ENCODE measurements at places on chromosomes 2 and 18.

DNA sequence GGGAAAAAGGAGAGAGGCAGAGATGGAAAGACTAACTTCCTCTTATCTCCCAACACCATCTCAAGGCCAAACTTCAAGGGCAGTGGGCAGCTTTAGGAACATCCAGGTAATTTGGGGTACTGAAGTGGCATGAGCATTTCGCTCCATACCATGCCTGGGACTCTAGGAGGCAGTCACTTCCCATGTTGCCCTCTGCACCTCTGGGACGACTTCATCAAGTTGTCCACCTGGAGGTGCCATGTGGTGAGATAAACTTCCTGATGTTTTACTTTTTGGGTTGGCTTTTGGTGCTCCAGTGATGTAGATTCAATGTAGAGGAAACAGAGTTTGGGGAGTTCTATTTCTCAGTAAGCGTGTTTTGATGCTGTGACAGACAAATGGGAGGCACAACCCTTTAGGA, 56.3 kb upstream of the UPP2 start:
- DNase-seq = no peak

DNA sequence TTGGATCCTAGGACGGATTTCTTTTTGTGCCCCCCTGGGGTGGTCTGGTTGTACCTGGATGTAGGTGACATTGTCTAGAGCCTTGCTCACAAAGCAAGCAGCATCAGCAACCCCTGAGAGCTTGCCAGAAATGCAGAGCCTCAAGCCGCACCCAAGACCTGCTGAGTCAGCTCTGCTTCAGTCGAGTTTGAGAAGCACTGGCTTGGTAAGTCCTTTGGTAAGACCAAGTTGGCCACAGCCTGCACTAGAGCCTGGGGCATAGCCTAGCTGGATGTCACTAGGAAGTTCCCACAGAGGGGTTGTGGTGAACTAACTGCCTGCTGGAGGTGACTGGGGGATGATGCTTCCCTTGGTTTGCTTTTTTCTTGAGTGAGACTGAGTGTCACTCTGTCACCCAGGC, 6.2 kb downstream of the ABCG5 start:
- peak; percentile 25 for DNase-seq

DNA sequence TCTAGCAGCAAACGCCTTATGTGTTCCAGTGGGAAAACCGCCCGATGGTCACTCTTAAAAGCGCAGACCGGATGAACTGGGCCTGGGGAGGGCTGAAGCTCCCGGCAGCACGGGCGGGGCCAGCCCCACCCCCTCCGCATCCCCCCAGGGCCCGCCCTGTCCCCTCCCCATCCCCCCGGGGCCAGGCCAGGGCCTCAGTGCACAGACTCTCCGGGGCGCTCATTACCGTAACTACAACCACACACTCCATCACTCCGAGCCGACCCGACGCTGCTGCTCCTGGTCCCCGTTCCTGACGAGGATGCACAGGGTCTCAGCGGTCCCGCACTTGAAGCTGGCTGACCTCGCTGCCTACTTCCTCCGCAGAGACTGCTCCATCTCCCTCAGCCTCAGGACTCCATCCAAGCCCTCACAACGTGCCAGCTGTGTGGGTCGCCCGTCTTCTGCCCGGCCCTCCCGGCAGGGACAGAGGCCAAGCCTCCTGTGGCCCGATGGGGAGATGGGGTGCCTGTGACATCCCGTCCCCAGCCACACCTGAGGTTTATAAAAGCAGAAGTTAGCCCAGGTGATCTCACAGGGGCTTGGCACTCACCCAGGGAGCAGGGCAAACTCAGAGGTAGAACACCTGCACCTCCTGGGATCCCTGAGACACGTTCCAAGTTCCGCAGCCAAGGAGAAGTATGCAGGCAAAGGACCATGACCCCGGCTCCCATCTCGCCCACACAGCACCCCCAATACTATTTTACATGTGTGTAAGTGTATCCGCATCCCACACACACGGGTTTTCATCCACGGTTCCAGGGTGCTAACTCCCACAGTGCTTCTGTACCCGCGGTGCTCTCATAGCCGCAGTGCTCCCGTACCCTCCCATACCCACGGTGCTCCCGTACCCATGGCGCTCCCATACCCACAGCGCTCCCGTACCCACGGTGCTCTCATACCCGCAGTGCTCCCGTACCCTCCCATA, 36.0 kb downstream of the SLC66A2 start:
- DNase-seq = no peak

- no peak for DNase-seq
These were observed 87.2 kb downstream of the SMAD7 start for GRCh38 chr18:48863432-48864065.

- DNase-seq = no peak
These were observed 594 bp downstream of the ITM2C start for GRCh38 chr2:230865307-230865765.

Measured in spinal cord (tissue), 10 donors.